Astrocyte of the hippocampus (primary cell): ENCODE measurements at places on chromosomes 7 and 10.

DNA sequence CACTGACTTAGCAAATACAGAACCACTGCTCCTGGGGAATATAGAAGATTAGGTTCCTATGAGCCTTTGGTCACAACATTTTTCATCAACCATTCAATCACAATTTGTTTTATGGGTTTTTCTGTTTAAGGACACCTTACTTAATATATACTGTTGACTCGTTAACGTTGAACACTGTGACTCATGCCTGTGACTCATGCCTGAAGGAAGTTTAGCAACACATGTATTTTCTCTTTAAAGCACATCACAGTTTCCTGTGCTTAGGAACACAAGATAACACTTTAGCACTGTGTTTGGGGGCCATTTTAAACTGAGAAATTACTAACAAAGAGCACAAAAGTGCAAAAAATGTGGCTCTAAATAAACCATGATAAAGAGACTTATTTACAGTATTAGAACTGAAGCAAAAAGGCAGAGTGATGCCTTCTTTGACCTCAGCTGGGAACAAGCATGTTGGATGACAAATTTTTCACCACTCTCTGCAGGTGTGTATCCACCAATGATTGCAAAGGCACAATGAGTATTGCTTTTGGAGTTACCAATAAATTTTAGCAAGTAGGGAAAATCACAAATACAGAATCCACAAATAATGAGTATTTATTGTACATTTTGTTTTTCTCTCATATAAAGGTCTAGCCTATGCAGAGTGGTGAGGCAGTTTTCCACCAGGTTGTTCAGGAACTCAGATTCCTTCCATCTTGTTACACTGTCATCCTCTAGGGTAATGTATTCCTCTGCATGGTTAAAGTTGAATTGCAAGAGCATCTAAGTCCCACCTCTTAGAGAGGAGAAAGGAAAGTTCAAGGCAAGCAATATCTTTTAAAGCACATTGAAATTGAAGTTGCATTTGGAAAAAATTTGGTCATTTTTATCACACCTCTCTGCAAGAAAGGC, 7.3 kb downstream of the FGFBP3 start:
- peak; percentile 83 for DNase-seq

DNA sequence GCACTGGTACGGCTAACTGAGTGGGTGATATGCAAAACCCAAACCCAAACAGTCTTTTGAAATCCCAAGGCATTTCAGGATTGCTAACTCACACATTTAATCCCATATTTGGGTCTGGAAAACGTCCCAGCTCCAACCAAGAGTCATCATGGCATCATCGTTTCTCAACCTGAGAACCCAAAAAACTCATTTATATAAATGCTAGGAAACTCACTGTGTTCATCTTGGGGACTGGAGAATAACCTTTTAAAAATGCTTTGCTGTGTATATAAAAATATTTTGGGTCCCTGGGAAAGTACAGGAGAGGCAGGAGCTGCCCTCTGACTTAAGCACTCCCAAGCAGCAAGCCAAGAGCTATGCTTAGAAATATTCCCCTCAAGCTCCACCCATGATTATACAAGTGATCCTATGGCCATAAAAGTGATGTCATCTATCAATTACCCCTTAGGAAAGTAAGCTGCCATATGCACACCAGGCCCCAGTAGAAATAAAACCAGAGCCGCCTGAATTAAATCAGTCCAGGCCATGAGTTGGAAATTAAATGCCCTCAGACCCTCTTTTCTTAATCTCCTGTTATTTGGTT, 352.1 kb downstream of the FRMD4A start:
- peak; percentile 89 for DNase-seq

GRCh38 chr10:61970182-61971002, 68.9 kb downstream of the ARID5B start:
- DNase-seq: peak; percentile 34

DNA sequence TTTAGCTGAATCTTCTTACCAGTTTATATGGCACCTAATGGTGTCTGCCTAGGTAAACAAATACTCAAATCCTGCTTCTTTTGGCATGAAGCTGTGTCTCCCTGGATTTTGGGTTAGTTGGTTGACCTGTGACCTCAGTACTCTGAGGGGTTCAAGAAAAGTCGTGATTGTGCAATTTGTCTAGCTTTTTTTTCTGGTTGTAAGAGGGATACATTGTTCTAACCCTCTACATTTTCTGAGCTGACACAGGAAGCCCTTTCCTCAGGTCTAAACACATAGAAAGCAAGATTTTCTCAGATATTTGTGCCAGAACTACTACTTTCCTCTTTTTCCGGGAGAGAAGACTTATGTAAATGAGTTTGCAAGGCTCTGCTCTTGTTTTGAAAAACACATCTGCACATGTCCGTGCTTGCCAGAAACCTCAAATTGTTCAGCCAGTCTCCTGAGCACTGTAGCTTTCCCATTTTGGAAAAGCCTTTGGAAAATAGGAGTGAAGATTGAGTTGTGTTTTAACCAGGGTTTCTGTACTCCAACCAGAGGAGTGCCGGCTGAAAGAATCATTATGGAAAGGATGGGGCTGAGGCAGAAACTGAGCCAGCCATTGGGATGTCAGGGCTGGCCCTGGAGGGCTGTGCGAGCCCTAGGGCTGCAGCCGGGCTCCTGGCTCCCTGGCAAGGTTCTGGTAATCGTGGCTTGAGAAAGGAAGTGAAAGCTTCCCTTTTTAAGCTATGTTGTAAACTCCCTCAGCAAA, 31.3 kb upstream of the CXCL12 start:
- DNase-seq: peak; percentile 25

DNA sequence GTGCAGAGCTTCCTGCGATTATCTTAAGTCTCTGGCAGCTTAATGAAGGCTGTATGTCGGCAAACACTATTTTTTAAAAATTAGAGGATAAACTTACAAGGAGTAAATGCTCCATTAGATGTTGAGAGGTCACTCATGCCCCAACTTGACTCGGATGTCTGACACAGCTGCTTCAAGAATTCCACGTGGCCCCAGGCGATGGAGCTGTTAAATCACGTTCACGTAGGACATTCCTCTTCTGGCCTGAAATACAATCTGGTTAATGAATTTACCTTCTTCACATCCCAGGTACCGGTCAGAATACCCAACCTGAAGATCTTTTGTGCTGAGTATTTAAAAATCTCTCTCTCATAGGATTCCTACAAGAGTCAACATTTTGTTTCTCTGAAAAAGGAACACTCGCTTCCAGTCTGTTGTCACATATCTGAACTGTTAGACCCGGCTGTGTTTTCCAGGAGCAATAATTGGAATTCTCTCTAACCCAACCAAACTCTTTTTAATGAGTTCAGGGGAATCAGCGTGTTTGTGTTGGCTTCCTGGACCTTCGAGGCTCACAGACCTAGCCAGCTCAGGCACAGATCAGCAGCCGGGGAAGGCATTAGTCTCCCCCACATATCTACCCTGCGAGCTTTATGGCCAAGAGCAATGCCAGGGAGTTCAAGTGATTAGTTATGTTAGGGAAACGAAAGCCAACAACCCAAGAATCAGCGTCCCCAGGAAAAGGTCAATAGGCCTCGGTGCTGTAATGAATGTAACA, 284.9 kb downstream of the FGFR2 start:
- peak; percentile 83 for DNase-seq

DNA sequence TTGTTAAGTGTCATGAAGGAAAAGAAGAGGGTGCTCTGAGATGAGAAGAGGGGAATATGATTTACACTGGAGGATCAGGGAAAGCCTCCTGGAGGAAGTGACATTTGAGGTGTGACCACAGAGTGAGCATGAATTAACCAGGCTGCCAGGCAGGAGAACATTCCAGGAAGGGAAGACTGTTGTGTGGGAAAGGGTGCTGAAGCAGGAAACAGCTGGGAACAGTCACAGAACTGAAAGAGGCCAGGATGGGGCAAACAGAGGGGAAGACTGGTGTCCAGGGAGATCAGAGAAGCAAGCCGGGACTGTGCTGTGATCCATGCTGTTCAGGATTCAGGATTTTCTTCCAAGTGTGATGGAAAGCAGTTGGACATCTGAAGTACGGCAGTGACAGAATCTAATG, 14.9 kb downstream of the HIPK2 start:
- DNase-seq: peak; percentile 58

DNA sequence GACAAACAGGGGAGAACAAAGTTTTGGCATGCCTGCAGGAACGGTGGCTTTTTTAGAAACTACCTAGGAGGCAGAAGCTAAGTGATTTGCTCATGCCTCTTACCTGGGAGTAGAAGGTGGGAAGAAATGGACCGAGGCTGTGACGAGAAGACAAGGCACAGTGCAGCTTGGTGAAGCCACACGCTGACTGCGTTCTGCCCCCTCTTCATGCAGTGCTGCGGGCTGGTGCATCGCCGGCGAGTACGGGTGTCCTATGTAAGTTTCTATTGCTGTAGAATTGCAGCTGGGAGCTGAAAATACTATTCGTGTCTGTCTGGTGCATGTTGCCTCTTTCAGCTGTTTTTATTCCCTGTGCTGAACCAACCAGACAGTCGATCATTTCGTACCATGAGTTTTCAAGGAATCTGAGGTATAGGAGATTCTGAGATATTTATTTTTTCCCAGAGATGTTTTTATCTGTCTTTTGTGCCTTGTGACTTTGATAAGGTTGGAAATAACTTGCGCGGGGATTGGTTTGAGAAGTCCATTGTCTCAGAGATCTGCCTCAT, 120.9 kb downstream of the CACNB2 start:
- no peak for DNase-seq

DNA sequence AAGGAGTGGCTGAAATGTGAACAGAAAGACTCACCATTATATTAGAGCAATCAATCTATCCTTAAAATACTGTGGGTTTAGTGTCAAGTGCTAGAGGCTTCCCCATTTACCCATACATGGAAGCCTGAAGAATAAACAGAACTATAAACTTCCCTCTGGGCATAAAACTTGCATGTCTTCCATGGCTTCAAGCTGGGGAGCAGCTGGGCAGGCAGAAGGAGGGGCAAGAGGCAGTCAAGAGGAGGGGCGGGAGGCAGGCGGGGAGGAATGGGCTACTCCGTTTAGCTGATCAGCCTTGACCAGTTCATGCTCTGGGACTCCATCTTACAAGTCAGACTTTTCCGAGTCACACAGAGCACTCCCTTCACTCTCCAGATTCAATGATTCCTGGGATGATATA, 3.5 kb upstream of the PRSS1 start:
- DNase-seq: no peak

DNA sequence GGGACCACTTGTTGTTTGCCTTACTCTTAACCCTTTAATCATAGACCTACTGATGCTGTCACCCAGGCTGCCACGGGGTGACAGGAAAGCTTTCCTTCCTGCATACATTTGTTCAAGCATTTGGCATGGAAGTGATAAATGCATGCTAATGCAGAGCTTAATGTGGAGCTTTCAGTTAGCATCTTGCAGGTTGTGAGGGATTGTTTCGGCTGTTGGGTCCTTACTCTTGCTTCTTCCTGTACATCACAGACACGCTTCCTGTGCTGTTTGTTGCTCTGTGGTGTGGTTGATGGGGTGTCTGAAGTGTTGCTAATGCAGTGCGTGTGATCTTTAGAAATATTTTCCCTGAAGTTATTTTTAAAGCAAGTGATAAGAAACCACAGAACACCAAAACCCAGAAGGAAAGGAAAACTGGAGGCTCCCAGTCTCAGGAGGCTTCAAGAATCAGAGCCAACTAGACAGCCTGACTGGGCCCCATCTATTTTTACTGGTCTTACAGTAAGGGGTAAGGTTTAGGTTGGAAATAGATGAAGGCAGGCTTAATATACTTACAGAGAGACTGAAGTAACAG, 143.1 kb downstream of the CHN2 start:
- DNase-seq: peak; percentile 71

DNA sequence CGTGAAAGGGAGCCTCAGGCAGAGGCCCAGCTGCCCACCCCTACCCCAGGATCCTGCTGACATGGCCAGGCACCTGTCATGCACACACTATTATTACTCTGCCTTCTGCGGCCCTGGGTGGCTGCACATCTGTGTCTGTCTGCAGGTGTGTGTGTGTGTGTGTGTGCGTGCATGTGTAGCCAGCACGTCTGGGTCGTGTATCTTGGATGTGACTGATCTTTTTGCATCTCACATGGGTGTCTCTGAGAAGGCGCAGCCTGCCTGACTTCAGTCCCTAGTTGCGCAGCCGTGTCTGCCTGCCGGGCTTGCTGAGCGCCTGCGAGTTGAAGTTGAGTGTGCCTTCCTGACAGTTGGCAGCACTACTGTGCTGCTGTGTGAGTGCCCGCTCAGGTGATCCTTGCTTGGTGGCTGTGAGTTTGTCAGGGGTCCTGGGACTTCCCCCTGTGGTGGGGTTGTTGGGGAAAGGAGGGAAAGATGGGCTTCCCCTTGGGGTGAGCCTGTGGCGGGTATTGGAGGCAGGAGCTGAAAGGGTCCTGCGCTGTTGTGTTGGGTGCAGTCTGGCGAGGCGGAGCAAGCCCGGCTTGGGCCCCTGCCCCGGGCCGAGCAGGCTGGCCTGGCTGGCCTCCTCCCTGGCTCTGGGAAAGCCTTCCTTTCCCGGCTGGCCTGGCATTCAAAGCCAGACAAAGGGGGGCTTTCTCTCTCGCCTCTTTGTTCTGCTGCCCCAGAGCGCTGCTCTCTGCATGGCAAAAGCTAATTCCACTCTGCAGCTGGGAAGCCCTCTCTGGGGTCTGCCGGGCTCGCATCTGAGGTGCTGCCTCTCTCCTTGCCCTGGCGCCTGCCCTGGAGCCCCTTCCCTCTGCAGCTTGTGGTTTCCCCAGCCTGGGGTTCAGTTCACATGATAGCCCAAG, 4.9 kb downstream of the TRIM8 start:
- DNase-seq: peak; percentile 40

- no peak for DNase-seq
Observed at GRCh38 chr7:77802557-77803405, 4.2 kb downstream of the PHTF2 start.

DNA sequence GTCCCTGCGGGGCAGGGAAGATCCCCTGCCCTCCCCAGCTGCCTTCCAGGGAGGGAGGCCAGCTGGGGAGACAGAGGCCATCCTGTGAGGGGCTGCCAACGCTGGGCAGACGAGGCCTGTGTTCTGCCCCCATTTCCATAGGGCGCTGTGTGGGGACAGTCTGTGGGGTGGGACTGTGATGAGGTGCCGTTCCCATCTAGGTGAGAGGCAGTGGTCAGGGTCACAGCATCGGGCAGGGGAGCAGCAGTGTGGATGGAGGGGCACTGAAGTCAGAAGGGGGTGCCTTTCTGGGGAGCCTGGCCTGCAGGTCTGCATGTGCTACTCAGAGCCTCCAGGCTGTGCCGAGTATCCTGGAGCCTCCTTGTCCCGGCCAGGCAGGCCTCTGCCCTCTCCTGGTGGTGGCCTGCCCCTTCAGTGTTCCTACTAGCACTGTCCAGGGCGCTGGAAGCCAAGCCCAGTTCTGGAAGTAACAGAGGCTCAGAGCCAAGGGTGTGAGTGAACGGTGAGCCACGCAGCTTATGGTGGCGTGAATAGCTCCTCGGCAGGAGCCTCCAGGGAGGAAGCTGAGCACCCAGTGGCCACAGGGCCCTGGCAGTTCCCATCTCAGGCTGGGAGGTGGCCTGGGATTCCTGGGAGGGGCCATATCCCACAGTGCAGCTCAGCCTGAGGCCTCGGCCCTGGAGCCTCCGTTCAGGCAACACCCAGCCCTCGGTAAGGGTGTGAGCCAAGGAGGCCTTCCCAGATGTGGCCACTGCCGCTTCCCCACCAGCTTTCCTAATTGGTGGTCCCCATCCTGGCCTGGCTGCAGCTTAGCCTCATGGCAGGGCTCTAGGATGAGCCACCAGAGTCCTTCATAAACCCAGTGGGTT, 23.3 kb upstream of the CSGALNACT2 start:
- no peak for DNase-seq
